CD8-positive, alpha-beta T cell (primary cell): ENCODE measurements at places on chromosomes 3 and 15. TPM values are rescaled to one million over a fixed set of nuclear protein-coding genes. Genes with fewer than 3 reads are reported as not detected.

DNA sequence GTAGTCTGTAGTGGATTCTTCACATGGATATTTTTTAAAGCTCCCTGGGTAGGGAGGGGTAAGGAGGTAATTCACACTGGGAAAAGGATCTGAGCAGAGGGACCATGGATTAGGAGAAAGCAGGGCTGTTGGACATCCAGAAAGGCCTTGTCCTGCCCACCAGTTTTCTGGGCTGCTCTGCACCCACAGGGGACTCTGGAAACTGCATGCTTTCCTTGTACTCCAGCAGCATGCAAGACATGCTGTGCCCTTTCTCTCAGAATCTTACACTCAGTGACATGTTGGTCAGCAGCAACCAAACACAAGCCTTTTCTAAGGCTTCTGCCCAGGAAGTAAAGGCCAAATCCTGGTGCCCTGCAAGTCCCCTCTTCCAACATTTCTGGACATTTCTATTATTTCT, 2.5 kb upstream of the FBN1 start:
- DNase-seq: no peak

CLEC3B gene
- total RNA-seq: not detected

SUSD5 gene
- not detected for total RNA-seq

GRCh38 chr3:33926998-33927605, 128.7 kb downstream of the PDCD6IP start:
- DNase-seq: no peak

DNA sequence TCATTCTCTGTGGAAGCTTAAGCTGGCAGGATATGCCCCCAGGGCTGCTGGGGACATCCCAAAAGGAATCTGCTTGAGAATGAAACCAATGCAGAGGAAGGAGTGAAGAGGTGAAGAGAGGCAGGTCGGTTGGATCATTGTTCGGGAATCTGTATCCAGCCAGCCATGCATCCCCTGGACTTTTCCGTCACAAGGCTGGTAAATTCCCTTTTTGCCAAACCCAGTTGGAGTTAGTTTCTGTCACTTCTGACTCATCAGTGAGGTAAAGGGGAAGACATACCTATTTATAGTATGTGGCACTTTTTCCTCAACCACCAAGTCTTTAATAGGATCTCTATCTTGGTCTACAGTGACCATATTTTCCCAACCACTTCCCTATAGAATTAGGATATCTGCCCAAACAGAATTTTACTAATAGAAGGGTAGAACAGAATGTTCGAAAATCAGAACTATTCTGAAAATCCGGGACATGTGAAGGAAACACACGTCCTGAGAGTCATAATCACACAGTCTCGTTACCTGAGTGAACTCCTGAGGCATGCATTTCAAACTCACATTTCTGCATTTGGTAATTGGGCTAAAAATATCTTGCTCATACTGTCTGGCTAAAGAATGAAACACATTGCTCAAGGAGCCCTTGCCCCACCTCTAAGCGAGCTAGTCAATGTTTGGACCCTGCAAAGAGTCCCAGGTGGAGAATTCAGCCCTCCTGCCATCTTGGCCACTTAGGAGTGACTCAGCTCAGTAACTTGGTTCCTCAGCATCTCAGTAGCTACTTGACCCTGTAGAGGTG, 289.7 kb upstream of the ADAMTS9 start:
- DNase-seq: no peak

RNF168 gene
- 51.3 TPM for total RNA-seq

GRCh38 chr3:188752850-188753249, 418.9 kb upstream of the TPRG1 start:
- DNase-seq: no peak

GRCh38 chr3:127688416-127689265, 15.9 kb downstream of the ABTB1 start:
- no peak for DNase-seq

- DNase-seq: no peak
These were observed 1.8 kb upstream of the USP19 start for GRCh38 chr3:49122451-49122850.

DNA sequence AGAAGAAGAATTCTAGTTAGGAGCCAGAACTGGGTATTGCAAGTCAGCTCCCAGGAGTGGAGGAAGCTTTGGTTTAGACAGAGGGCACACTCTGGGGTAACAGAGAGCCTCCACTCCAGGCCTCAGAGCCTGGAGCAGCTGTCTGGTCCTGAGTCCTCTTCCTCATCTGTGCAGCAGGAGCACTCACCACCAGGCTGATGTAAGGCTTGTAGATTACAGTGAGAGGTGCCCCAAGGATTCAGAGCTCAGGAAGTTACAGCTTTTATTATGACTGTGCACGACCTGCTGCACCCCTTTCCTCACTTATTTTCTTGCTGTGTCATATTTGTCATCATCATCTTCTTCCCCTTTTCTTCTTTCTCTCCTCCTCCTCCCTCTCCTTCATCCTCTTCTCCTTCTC, 210.4 kb downstream of the ATP10A start:
- no peak for DNase-seq

DNA sequence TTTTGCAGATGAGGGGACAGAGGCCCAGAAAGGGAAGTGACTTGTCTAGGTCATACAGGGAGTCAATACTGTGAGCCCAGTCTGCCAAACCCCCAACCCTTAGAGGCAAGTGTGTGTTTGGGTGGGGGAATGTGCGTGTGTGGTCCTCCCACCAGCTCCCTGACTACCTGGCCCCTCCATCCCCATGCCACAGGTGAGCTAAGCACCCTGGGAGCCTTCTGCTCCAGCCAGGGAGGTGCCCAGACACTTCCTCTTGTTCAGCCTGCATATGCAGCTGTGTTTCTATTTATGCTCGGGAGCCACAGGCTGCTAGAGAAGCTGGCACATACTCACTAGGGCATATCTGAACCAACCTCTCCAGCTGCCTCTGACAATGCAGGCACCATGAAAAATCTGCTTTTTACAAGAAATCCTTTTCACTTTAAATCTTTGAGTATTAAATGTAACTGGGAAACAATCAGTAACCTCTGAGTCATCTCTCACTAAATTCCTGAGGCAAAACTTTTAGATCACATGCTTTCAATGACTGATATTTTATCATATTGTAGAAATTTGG, 20.7 kb downstream of the TBC1D2B start:
- peak; percentile 37 for DNase-seq

GRCh38 chr15:100849855-100850218, 29.8 kb upstream of the ALDH1A3 start:
- DNase-seq: no peak

GRCh38 chr3:196397941-196398340, 34.3 kb downstream of the UBXN7 start:
- DNase-seq: no peak

GRCh38 chr3:100110162-100110561, 4.1 kb downstream of the FILIP1L start:
- no peak for DNase-seq

GRCh38 chr15:42710662-42711061, 26.3 kb downstream of the CDAN1 start:
- no peak for DNase-seq

TMEM40 gene
- total RNA-seq: not detected

HYKK gene
- 2.3 TPM for total RNA-seq

GRCh38 chr15:77650265-77650664, 17.6 kb upstream of the LINGO1 start:
- DNase-seq: no peak

DNA sequence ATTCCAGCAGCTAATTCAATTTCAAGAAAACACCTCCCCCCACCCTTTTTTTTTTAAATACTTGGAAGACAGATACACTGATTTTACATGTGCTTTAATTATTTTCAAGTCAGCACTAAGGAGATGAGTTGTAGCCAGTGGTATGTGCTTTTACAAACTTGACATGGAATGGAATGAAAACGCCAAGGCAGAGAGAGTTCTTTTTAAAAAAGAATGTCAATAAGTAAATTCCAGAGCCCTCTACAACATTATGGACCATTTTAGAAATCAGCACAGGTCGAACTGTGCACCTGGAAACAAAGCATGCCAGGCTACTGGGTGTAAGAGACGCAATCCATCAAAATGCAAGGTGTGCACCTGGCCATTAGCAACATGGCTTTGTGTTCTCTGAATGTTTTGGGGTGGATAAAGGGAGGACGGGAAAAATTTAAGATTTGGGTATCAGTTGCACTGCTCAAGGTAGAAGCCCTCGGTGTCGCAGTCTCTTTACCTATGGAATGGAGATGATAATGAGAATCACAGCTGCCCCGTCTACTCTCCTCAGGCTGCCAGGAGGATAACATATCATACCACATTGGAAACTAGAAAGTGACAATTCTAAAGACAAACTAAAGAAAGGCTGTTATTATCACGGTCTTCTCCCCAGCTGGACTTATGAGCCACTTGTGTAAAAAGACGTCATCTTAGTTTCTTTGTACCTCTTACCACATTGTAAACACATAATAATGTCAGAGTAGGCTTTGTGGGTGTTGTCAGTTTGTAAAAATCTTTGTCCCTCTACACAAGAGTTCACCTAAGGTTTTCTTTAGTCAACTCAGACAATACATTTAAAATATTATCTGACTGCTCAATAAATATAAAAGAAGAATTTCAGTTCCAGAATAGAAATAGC, 107.4 kb upstream of the PRICKLE2 start:
- DNase-seq: no peak

GRCh38 chr15:56460071-56460470, 4.9 kb downstream of the MNS1 start:
- DNase-seq: no peak

RHOA gene
- total RNA-seq: 294 TPM
